ENCODE measurements at places on chromosomes 5 and 9. TPM values are rescaled to one million over a fixed set of nuclear protein-coding genes. Genes with fewer than 3 reads are reported as not detected.

The CDH9 gene
- total RNA-seq: not detected

DNA sequence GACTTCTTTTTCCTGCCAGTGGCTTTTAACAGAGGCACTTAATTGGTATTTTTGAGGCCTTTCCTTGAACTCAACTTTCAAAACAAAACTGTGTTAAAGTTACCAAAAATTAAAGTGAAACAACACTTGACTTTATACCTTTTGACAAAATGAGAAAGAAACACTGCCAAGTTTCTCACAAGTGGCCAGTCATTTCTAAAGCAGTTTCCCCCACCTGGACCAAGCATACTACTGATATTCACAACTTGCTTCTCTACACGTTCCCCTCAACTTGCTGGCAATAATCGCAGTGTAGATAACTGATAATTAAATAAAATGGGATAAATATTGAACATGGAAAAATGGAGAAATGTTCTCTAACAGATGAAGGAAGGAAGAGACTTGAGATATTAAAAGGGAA lies 135.7 kb downstream of the TLR4 start:
- peaks cover 14% of the 10 kb centered on the region for H3K27me3 ChIP-seq
- H3K4me3 ChIP-seq: no peak overlapping the region

- no peak overlapping the region for H3K27ac ChIP-seq
- no peaks in the 10 kb centered on the region for H3K36me3 ChIP-seq
- H3K4me3 ChIP-seq: no peak overlapping the region
- H3K4me1 ChIP-seq: peaks cover 3% of the 10 kb centered on the region
Observed at GRCh38 chr5:150429410-150429873, 16.7 kb upstream of the CD74 start.

- no peaks in the 10 kb centered on the region for H3K36me3 ChIP-seq
- no peak overlapping the region for H3K27ac ChIP-seq
- H3K27me3 ChIP-seq: no peaks in the 10 kb centered on the region
Observed at GRCh38 chr5:71828291-71829040, 109.4 kb downstream of the CARTPT start.

DNA sequence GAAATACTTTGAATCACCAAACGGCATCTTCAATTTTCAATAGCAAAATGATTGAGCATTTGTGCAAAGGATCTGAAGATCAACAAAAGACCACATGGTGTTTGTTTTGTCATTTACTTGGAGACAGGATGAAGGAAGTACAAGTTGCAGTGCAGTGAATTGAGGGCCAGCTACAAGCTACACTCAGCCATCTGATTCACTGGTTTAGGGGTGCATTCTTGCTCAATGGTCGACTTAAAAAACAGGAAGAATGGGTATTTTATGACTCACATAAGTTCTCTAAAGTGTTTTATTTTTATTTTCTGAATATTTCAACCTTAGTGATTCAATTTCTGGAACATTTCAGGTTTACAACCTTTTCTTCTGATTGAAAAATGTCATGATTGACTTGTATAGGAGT lies 412.1 kb upstream of the ADAMTSL1 start:
- H3K4me3 ChIP-seq: no peak overlapping the region
- no peaks in the 10 kb centered on the region for H3K27me3 ChIP-seq

DNA sequence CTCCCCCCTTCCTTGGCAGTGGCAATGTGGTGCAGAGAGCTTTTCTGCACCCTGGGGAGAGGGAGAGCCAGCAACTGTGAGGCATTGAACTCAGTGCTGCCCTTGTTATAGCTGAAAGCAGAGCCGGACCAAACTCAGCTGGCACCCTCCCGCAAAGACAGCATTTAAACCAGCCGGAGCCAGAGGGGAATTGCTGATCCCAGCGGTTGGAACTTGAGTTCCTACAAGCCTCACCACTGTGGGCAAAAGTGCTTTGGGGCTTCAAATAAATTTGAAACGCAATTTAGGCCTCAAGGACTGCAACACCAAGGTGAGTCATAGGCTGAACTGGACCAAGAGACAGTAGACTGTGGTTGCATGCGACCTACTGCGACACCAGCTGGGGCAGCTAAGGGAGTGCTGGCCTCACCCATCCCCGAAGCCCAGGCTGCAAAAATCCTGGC lies 207.6 kb upstream of the CDKN2B start:
- H3K27ac ChIP-seq: no peak overlapping the region
- H3K27me3 ChIP-seq: peaks cover 16% of the 10 kb centered on the region
- no peaks in the 10 kb centered on the region for H3K36me3 ChIP-seq
- no peak for DNase-seq
- no peak overlapping the region for H3K4me3 ChIP-seq

DNA sequence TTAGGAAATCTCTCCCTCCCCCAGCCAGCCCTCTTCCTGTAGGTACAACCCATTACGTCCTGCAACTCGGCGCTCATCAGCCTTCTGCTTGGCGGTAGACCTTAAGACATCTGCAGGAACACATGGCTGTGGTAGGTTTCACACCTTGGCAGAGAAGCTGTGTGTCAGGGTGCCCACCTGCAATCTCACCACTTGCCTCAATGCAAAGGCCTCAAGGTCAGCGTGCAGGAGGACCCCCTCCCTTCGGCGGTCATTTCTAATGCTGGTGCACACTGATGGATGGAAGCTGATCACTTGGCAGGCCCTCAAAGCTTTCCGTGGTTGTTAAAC lies 67.3 kb downstream of the CRB2 start:
- DNase-seq: no peak
- H3K36me3 ChIP-seq: no peaks in the 10 kb centered on the region
- no peaks in the 10 kb centered on the region for H3K4me1 ChIP-seq
- no peak overlapping the region for H3K27ac ChIP-seq
- H3K27me3 ChIP-seq: no peaks in the 10 kb centered on the region
- no peak overlapping the region for H3K4me3 ChIP-seq

Data from activated CD8-positive, alpha-beta memory T cell treated with anti-CD3 and anti-CD28 coated beads, Interleukin-2, amount 10 ng/mL, durations not matched to agents 7 days and 5 days (primary cell).